ENCODE measurements at places on chromosomes 12 and 14.

- no peak for DNase-seq
Observed at GRCh38 chr12:55039395-55040354, 19.9 kb downstream of the NEUROD4 start.

DNA sequence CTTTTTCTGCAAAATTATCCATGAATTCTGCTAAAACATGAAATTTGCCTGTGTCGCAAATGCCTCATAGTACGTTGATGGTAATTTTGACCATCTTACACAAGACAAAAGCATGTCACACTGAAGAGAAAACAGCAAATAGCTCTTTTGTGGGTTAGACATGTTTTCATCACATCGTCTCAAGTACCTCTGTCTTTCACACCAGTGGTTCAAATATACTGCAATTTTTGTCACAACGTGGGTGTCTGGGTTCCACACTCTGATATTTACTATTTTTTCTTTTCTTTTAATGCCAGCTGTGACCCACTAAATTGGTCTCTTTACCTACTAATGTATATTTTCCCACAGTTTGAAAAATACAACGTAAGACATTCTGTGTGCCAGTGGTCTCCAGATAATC, 10.4 kb downstream of the KLRB1 start:
- DNase-seq: no peak

DNA sequence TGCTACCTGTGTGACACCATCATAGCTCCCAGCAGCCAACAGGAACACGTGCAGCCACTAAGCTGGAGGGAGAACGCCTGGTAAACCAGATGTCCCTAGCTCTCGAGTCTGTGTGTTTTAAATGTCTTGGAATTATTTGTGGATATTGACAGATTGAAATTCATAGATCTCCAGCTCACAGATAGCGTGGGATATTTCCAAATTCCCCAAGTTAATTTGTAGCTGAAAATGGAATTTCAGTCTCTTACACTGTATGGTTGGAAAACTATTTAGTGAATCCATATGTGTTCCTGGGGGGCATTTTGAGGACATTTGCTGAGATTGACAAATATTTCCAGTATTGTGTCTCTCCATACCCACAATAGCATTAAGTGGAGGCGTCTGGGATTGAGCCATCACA, 618.6 kb upstream of the TMEM132C start:
- DNase-seq: no peak

DNA sequence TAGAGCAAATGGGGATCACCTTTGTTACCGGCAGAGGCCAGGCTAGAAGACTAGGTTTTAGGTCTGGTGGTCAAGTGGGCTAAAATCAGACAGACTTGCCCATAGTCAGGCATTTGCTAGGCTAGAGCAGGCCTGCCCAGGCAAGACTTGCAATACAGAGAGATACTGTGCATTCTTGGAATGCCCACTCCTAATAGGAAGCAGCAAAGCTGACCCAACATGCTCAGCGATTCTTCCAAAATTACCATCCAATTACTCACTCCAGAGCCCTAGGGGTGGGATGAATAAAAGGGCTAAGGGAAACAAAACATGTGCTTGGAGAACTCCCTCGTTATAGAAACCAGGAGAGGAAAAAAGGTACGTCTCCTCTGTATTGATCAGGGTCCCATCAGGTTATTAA, 187.8 kb upstream of the AMIGO2 start:
- no peak for DNase-seq

GRCh38 chr14:70616646-70617045, 16.2 kb upstream of the MED6 start:
- no peak for DNase-seq

DNA sequence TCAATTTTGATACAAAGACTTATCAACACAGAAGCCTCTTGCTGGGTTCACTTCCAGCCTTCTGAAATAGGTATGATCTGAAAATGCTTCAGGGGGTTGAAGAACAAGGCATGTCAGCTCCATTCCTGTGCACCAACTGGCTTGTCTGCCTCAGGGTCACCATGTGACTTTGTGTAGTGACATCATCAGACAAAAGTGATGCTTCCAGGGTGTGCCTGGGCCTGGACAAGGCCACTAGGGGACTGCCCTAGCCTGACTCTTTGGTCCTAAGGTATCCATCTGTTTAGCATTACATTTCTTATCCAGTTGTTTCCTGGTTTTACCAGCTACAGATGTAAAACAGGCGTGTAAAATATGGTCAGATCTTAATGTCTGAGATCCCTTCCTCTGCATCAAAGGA, 155.6 kb downstream of the CAND1 start:
- no peak for DNase-seq

- no peak for DNase-seq
Observed at GRCh38 chr12:79691511-79692248, 916 bp upstream of the PAWR start.

DNA sequence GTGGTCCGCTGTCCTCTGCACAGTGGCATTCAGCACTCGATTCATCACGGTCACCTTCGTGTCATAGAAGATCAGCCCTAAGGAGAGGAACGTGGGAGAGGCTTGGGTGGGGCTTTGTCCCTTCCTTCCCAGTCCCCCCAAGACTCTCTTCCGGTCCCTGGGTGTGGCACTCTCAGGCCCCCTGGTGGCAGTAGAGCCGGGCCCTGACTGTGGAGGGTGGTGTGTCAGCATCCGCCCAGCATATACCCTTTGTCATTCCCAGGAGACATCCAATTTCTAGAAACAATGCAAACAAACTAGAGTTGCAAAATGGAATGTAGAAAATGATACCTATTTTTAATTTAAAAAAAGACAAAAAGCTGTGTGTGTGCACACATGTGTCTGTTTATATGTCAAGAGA, 45.0 kb downstream of the TRAFD1 start:
- DNase-seq: no peak

- no peak for DNase-seq
Observed at GRCh38 chr12:120352117-120352516, 16.8 kb downstream of the MSI1 start.

GRCh38 chr12:123916729-123917128, 55.9 kb downstream of the CCDC92 start:
- DNase-seq: no peak

GRCh38 chr12:42568952-42569915, 20.3 kb downstream of the PRICKLE1 start:
- no peak for DNase-seq

DNA sequence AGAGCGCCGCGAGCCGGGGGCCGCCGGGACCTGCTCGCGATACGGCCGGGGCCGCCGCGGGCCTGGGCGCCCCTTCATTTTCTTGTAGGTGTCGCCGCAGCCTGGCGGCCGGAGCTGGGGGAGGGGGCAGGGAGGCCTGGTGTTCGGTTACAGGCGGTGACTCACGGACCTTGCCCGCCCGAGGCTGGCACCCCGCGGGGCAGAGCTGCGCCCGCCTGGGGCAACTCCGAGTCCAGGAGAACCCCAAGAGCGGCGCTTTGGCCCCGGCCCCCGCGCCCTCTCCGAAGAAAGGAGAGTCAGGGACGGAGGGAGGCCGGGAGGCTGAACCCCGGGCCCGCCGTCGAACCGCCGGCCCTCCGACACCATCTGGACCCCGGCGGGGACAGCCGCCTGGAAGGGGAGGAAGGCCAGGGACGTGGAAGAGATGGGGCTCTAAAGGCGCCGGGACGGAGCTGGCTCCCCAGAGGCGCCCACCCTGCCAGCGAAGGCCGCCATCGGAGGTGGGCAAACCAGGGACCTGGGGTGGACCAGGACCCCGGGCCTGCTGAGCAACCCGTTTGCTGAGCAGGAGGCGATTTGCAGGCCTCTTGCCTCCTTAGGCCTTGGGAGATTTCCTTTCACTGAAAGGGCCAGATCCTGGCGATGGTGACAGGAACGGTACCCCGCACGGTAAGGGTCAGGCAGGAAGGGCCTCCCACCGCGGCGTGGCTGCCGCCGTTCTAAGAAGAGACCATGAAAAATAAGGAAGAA, 843 bp upstream of the NUAK1 start:
- peak; percentile 68 for DNase-seq

- no peak for DNase-seq
Observed at GRCh38 chr12:68750506-68750905, 4.5 kb downstream of the SLC35E3 start.

DNA sequence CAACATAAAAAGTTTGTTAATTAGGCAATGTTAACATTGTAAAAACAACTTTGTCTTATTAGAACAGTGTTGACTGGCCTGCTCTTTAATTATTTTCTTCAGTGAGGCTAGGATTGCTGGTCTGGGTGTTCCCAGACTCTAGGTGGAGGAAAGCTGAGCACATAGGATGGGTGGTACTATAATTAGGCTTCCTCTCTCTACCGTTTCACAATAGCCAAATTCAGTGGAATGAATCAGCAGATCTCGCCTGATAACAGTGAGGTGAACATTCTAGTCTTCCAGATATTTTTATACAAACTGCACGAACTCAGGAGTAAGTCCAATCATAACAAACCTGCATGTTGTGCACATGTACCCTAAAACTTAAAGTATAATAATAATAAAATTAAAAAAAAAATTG, 11.9 kb downstream of the PTGDR start:
- DNase-seq: peak; percentile 19

- DNase-seq: peak; percentile 14
Observed at GRCh38 chr12:91819132-91819447, 326.6 kb downstream of the BTG1 start.

DNA sequence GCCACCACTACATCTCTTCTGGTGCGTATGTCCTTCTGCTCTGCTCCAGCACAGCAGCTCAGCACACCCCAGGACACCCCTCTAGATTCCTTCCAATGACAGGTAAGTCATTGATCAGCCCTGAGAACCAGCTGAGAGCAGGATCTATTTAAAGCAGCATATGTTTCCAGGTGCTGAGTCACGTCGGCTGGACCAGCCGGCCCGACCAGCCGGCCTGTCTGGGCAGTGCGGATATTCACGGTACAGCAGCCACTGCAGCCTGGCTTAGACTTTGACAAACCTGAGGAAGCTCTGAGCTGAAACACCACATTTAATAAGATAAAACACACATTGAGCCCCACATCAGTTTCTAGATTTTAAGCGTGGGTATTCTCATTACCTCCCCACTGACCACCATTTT, 31.8 kb upstream of the RPH3A start:
- no peak for DNase-seq

GRCh38 chr12:74490390-74491064, 47.1 kb upstream of the ATXN7L3B start:
- no peak for DNase-seq

- DNase-seq: no peak
Observed at GRCh38 chr12:29743077-29743476, 40.7 kb downstream of the TMTC1 start.

DNA sequence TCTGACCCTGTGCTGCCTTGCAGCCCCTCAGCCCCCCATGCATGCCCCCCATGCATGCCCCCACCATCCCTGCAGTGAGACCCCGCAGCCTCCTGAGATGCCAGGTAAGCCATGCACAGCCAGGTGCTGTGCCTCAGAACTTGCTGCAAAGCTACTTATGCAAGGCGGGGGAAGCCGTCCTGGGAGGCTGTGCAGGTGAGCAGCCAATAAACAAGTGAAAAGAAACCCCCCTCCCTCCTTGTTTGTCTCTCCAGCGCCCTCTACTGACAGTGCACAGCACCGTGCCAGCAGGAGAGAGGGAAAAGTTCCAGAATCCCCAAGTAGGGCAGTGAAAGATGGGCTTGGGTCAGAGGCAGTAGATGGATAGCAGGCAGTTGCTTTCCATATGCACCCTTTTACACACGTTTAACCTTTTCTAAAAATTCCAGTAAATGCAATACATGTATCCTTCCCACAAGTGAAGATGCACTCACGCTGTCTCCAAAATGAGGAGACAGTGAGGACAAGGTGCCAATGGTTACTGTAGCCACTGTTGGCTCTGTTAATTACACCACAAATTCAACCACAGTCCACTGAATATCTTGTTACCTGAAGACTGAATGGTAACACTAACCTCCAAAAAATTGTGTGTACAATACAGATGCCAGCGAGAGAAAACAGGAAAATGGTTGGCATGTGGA, 18.0 kb downstream of the TNFAIP2 start:
- DNase-seq: peak; percentile 51

- no peak for DNase-seq
Observed at GRCh38 chr12:118377021-118377883, 897 bp downstream of the SUDS3 start.

- no peak for DNase-seq
Observed at GRCh38 chr14:74935360-74935680, 12.3 kb upstream of the RPS6KL1 start.

GRCh38 chr12:4701395-4702190, 18.6 kb upstream of the GALNT8 start:
- DNase-seq: no peak

- DNase-seq: no peak
Observed at GRCh38 chr14:103881268-103882201, 34.2 kb upstream of the PPP1R13B start.

- DNase-seq: no peak
Observed at GRCh38 chr12:5318874-5319273, 113.0 kb upstream of the NTF3 start.

DNA sequence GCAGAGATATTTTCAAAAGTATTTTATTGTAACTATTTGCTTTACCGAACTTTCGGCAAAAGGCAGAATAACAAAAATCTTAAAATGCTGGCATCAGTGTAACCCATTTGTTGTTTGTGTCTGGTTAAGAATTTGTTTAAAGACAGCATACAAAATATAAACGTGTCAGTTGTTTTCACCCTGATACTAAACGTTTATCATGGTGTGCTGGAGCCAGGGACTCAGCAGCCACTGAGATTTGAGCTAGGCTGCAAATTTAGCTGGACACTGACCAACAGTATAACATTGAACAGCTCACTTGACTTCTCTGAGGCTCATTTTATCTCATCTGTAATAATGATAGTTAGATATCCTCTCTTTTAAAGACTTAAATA, 183.7 kb downstream of the TMTC3 start:
- DNase-seq: no peak

DNA sequence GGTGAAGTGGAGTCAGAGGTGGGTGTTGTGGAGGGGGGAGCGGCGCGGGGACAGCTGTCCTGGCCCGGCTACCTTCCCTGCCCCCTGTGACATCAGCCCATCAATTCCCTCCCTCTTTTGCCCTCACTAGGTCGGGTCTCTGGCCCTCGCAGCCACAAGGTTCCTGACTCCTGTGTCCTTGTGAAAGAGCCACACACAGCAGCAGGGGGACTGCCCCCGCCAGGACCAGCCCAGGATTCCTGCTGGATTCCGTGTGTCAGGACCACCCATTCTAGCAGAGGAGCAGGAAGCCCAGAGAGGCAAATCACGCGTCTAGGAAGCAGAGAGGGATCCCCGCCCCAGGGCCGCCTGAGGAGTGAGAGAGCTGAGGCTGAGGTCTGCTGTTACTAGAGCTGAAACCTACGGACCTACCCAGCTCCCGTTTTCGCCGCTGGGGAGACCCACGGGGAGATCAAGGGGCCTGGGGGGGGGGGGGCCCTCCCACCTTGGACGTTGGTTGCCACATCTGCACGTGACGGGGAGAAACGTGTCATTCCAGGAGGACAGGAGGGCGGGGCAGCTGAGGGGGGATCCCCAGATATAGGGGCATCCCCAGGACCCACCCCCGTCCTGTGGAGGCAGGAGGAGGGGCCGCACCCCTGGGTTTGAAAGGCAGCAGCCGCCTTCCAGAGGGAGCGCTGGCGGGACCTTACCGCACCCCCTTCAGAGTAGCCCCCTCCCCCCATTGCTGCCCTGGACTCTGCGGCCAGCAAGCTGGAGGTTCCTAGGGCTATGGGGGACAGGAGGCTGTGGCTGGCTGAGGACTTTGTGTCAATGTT, 12.5 kb upstream of the INF2 start:
- DNase-seq: no peak

- no peak for DNase-seq
Observed at GRCh38 chr12:34399631-34400410, 377.5 kb downstream of the ALG10 start.

- no peak for DNase-seq
Observed at GRCh38 chr14:55891692-55892091, 226.5 kb upstream of the PELI2 start.

Measured in NCI-H2081 (cell line).